ENCODE measurements at places on chromosomes 12 and 14. TPM values are rescaled to one million over a fixed set of nuclear protein-coding genes. Genes with fewer than 3 reads are reported as not detected.

IKZF4 gene
- polyA plus RNA-seq, result 9.1 TPM

C1RL gene
- polyA plus RNA-seq, result 12.8 TPM

SMOC1 gene
- 5.4 TPM for polyA plus RNA-seq

ACOT4 gene
- polyA plus RNA-seq, result 0.45 TPM

CLEC4A gene
- polyA plus RNA-seq, result not detected

LRRIQ1 gene
- polyA plus RNA-seq, result 1.2 TPM

TMEM119 gene
- 40.2 TPM for polyA plus RNA-seq

KRT82 gene
- not detected for polyA plus RNA-seq

MORN3 gene
- polyA plus RNA-seq, result not detected

PRH2 gene
- polyA plus RNA-seq, result not detected

BEGAIN gene
- polyA plus RNA-seq, result 2.3 TPM

DENND5B gene
- 19.2 TPM for polyA plus RNA-seq

TAS2R10 gene
- 1.6 TPM for polyA plus RNA-seq

CLEC1B gene
- polyA plus RNA-seq, result not detected

NDRG2 gene
- 220 TPM for polyA plus RNA-seq

RIPK3 gene
- polyA plus RNA-seq, result 1.7 TPM

ESR2 gene
- 0.32 TPM for polyA plus RNA-seq

OTX2 gene
- polyA plus RNA-seq, result 0.22 TPM

TAS2R14 gene
- 6.2 TPM for polyA plus RNA-seq

KRT77 gene
- not detected for polyA plus RNA-seq

Measured in muscle of arm (tissue), 14 donors.